Activated T-helper 17 cell treated with anti-CD3 and anti-CD28 coated beads, Interleukin-2, amount 50 U/mL, for 72 hours (primary cell): ENCODE measurements at places on chromosomes 3 and 15. TPM values are rescaled to one million over a fixed set of nuclear protein-coding genes. Genes with fewer than 3 reads are reported as not detected.

DNA sequence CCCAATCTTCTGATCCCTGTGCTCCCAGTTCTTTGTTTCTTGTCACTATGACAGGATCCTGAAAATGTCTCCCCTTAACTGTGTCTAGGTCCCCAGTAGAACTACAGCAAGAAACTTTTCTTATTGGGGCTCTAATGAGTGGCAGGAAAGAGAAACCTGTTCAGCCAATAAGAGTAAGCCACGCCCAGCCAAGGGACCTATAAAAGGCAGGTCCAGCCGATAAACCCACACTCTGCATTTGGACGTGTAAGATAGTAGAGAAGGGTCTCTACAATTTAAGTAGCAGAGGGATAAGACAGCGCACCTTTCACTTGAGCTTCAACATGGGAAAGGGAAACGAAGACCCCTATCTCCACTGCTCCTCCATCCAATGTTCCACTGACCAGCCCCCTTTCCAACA is 149.9 kb downstream of the LMLN start:
- no peak for ATAC-seq

DNA sequence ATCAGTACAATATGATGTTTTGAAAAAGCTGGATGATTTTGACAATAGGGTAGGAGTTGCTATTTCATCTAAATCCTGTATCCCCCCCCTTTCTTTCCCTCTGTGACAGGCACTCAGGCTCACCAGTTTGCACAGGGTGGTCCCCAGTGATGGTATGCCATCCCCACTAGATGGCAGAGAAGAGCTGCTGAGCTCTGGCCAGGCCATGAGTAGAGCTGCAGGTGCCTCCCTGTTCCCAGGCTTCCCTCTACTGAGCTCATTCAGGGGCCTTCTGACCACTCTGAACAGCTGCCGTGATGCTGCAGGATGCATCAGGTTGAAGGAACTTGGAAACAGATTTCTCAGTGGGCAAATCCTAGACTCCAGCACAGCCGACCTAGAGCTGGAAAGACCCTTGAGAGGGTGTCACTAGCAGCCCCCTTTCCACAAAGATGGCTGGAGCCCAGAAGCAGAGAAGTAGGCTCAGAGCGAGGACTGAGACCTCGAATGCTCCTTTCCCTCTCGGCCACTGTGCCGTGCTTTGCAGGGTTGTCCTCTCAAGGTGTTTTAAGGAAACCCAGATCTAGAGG is 45.1 kb downstream of the EFCAB12 start:
- ATAC-seq: peak; percentile 89

DNA sequence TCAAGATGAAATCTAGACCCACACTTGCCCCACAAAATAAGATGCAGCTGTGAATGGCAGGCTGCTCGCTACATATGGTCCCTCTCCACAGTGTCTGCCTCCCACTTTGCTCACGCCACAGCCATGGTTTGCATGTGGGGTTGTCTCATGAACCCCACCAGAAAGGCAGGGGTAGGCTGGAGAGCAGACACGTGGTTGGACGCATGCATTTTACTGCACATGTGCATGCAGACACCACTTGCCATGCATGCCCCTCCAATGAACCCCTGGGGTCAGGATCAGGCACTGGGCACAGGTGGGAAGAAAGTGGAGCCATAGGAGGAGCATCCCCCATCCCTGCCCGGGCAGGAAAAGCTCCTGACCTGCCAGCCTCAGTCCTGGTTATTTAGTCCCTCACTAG is 20.7 kb downstream of the SCN5A start:
- no peak for ATAC-seq

DNA sequence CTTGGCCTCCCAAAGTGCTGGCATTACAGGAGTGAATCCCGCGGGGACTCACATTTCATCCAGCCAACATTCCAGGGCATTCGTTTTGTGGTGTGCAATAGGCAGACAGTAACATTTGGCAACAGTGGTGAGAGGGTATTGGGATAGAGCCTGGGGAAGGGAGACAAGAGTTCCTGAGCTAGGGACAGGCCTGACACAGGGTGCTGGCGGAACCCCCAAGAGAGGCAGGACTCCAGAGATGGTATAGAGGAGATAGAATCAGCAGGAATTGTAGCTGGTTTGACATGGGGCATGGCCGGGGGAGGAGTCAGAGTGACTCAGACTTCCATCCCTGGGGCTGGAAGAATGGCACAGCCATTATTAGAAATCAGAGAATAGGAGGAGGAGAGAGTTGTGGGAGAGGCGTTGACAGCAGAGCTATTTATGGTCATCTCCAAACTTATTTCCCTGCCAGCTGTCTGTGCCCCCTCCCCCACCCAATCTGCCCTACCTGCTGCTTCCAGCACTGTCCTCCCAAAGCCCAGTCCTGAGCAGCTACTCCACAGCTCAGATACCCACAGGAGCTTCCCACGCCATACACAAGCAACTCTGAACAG is 4.4 kb upstream of the IDH2 start:
- no peak for ATAC-seq

GRCh38 chr3:111924283-111924682 is 54.5 kb upstream of the ABHD10 start:
- ATAC-seq: no peak

DNA sequence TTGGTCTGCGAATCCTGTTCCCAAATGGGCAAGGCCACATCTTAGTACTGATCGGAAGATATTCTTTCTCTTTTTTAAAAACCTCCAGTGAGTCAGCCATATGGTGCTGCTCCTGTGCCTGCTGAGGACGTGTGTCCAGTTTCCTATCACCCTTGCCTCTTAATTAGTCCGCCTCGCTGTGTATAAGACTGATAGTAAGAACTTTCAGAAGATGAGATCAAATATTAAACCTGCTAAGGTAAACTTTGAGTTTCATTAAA is 612 bp downstream of the UBA5 start:
- no peak for ATAC-seq

- no peak for ATAC-seq
Observed at GRCh38 chr3:13362551-13362950, 57.6 kb downstream of the NUP210 start.

- no peak for ATAC-seq
Observed at GRCh38 chr3:35596335-35596995, 42.9 kb upstream of the ARPP21 start.

DNA sequence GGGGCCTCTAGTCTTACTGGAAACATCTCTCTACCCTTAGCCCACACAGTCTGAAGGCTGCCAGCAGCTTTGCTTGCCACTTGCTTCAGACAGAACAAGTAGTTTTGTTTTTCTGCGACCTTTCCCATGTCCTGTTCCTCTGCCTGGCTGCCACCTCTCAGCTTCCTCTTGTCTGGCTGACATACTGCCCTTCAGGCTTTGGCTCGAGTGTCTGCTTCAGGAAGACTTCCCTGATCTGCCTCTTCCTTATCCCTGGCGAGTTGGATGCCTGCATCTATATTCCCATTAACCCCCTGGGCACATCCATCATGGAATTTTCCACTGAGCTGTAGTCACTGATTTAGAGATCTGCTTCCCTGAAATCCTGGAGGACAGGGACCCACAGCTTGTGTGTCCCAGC is 25.1 kb upstream of the CPNE9 start:
- no peak for ATAC-seq

DNA sequence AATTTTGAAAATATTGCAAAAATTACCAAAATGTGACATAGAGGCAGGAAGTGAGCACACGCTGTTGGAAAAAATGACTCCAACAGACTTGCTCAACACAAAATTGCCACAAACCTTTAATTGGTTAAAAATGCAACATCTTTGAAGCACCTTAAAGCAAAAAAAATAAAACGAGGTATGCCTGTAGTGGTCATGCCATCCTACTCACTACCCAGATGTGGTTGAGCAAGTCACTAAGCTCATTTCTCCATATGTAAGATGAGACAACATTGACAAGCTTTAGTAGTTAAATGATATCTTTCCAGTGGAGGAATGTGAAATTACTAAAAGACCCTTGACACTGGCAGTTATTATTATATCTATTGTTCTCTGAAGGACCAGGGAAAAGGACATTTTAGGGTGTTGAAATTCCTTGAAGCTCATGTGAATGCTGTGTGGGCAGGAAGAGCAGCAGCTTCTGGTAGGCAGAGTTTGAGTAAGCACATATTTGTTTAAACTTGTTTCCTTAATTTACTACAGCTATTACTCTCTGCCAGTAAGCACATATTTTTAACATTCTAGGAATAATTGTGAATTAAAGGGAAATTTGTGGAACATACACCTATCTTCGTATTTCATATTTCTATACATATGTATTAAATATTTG is 131.6 kb upstream of the P2RY1 start:
- no peak for ATAC-seq

The DYNLT2B gene
- total RNA-seq: 11.3 TPM
